CD4-positive, CD25-positive, alpha-beta regulatory T cell (primary cell): ENCODE measurements at places on chromosomes 2 and 18.

DNA sequence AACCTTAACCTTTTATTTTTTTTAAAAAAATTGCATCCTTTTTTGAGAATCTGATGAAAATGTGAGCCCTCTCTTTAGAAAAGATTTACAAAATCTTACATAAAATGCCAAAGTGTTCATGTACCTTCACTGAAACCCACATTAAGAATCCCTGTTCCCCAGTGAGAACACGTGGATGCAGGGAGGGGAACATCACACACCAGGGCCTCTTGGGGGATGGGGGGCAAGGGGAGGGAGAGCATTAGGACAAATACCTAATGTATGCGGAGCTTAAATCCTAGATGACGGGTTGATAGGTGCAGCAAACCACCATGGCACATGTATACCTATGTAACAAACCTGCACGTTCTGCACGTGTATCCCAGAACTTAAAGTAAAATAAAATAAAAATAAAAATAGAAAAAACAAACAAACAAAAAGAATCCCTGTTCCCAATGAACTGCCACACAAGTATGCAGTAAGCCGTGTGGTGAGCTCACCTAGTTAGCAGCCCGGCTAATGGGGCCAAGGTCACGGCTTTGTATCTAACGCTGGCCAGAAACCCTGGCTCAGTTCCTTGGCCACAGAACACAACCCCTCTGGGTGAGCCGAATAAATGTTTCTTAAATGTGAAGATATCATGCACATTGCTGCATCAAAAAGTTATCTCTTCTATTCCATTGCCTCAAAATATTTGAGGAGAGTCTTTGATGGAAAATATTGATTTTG is 41.4 kb downstream of the CHST9 start:
- DNase-seq: no peak

GRCh38 chr2:236607471-236608187 is 38.0 kb downstream of the ACKR3 start:
- DNase-seq: no peak

DNA sequence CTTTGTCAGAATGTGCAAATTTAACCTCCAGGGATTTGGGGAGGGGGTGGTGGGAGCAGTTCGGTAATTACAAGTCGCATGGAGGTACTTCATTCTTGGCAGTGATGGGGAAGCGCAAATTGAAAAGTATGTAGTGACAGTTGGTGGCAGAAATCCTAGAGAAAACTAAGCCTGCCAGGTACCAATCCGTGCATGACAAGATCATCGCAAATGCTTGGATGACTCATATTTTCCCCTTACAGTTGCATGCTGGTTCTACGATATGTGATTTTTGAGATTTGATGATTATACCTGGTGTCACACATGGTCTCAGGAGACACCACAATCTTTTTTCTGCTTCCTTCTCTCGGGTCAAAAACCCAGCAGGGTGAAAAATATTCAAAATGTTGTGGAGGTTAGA is 479.7 kb upstream of the ID2 start:
- DNase-seq: no peak

- DNase-seq: no peak
Observed at GRCh38 chr2:96869281-96869821, 529 bp downstream of the SEMA4C start.

DNA sequence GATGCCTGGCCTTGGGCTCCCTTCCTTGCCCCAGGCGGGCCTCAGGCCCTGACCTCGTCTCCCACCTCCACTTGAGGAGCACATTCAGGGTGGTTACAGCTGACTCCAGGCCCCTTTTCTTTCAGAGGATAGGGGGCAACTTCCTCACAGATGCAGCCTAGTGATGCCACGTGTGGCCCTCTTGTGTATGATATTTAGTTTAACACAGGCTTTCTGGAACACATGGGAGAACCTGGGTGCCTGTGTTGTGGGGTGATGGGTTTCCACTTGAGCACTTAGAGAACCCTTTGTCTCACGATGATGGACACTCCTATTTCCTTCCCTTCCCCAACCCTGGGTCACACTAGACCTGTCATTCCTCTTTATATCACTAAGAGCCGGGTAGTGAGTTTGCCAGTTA is 6.8 kb upstream of the KCNS3 start:
- DNase-seq: no peak

DNA sequence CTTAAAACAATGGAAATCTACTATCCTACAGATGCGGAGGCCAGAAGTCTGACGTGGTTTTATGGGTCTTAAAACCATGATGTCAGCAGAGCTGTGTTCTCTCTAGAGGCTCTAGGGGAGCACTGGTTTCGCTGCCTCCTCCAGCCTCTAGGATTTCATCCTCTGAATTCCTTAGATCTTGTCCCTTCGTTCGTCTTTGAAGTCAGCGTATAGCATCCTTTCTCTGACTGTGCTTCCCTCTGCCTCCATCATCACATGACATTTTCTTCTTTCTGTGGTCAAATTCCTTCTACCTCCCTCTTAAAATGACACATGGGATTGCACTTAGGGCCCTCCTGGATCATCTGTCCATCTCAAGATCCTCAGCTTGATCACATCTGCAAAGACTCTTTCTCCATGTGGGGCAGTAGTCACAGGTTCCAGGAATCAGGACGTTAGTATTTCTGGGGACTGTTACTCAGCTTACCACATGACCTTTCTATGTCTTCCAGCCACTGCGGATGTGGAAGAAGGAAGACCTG is 22.7 kb upstream of the NCK2 start:
- no peak for DNase-seq

GRCh38 chr2:105868060-105868459 is 123.3 kb downstream of the NCK2 start:
- no peak for DNase-seq

DNA sequence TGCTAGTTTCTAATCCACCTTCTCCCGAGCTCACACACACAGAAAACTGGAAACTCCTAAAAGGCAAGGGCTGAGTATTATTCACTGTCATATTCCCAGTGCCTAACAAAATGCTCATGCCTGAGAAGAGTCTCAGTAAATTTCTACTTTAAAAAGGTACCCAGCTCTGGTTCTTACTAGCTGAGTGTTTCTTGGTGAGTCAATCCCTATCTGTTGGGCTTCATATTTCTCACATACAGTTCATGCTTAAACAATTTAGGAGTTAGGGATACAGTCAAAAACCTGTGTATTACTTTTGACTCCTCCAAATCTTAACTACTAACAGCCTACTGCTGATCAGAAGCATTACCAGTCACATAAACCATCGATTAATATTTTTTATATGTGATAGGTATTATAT is 204.9 kb downstream of the EN1 start:
- no peak for DNase-seq

GRCh38 chr18:48657447-48658120 is 118.8 kb downstream of the CTIF start:
- no peak for DNase-seq

DNA sequence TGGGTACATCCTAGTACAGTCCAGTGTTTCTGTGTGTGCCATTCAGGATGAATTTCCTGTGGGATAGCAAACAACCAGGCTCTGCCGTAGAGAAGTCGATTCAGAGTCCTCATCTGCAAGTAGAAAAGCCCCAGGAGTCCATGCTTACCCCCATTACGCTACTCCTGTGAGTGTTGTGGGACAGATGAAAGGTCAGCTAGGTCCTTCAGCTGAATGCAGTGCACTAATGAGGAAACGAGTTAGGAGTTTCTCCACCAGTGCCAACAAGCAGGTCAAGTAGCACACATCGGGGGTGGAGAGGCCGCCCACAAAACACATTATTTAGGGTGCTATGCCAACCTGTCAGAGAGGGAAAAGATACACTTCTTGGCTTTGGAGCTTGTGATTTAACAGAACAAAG is 2.5 kb upstream of the GPR39 start:
- DNase-seq: no peak

DNA sequence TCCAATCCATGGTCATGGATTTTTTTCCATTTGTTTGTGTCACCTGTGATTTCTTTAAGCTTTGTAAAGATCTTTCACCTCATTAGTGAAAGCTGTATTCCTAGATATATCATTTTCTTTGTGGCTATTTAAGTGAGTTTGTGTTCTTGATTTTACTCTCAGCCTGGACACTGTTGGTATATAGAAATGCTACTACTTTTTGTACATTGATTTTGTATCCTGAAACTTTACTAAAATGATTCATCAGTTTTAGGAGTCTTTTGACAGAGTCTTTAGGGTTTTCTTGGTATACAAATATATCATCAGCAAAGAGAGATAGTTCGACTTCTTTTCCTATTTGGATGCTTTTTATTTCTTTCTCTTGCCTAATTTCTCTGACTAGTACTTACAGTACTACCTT is 12.3 kb downstream of the GKN2 start:
- no peak for DNase-seq

- DNase-seq: no peak
Observed at GRCh38 chr2:149160701-149161217, 122.3 kb downstream of the LYPD6B start.

DNA sequence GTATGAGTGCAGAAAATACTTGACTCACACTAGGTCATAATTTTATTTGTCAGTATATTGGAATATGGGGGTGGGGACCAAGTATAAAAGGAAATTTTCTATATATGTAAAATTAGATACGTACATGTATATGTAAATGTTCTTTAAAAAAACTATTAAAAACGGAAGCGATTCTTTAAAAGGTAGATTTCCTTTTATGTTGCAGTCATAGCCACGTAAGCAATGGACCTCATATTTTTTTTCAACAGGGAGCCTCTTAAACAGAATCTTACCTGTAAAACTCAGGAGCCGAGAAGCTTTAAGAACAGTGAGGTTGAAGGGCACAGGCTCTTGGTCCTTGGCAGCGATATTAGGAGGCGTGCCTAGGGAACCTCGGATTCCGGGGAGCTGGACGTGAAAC is 3.3 kb downstream of the RHBDD1 start:
- peak; percentile 47 for DNase-seq

GRCh38 chr18:51068105-51068504 is 38.1 kb downstream of the SMAD4 start:
- DNase-seq: no peak

- no peak for DNase-seq
Observed at GRCh38 chr2:230904856-230905447, 20.1 kb downstream of the GPR55 start.

DNA sequence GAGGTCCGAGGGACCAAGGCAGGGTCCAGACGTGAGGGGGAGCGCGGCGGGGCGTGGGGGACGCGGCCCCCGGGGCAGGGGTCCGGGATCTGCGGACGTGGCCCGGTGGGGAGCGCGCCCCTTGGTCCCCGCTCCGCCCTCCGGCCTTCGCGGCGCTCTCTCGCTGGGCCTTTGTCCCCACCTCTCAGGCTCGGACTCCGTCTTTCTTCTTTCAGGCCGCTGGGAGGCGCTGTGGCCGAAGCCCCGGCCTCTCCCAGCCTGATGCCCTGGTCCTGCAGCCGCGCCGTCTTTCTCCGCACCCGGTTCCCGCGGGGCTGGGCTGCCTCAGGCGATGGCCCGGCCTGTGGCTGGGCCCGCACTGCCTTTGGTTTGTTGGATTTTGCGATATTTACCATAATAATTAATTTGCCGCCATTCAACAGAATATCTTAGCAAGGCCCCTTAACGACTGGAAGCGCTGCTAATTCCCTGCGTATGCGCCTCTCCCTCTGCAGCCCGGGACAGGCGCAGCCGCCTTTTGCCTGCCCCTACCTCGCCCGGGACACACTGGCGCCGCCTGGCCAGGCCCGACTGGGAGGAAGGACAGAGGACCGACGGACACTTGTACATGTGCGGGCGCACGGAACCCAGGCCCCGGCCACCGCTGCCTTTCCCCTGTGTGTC is 10.8 kb downstream of the SIX3 start:
- peak; percentile 47 for DNase-seq
